Cardiac septum (tissue), 1 donor: ENCODE measurements at places on chromosomes 12 and 14.

- no peak for DNase-seq
Observed at GRCh38 chr12:11746024-11746771, 96.7 kb downstream of the ETV6 start.

DNA sequence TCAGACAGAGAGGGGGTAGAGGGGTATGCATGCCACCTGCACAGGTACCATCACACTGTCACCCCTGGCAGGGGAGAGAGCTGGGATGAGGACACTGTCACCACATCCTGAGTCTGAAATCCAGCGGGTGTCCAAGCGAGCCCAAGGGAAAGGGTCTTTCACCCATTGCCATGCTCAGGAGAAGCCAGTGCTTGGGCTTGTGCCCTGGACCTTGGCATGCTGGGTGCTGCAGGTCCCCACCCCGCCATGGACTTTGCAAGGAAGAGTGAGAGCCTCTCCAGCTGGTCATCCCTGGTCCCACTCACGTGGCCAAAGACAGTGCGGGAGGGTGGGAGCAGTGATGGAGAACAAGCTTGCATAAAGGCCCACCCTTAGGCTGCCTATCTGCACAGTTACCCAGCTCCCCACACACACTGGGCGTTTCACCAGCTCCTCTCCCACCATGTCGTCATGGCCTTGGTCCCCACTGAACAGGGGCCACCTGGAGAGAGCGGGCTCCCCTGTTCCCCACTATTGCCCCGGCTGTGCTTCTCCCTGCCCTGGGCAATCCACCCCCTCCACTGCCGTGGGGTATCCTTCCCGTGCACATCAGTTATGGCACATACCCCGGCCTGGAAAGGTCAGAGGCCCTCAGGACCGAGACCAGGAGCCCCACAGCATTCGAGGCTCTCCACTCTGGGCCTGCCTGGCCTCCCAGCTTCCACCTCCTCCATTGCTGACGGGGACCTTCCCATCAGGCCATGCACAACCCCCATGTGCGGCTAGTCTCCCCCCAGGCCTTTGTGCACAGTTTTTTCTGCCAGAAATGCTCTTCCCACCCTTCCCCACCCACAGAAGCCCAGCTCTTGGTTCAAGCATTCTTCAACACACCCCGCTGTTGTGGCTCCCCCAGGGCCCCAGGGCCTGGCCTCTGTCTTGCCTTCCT, 58.6 kb upstream of the BCL11B start:
- DNase-seq: no peak

DNA sequence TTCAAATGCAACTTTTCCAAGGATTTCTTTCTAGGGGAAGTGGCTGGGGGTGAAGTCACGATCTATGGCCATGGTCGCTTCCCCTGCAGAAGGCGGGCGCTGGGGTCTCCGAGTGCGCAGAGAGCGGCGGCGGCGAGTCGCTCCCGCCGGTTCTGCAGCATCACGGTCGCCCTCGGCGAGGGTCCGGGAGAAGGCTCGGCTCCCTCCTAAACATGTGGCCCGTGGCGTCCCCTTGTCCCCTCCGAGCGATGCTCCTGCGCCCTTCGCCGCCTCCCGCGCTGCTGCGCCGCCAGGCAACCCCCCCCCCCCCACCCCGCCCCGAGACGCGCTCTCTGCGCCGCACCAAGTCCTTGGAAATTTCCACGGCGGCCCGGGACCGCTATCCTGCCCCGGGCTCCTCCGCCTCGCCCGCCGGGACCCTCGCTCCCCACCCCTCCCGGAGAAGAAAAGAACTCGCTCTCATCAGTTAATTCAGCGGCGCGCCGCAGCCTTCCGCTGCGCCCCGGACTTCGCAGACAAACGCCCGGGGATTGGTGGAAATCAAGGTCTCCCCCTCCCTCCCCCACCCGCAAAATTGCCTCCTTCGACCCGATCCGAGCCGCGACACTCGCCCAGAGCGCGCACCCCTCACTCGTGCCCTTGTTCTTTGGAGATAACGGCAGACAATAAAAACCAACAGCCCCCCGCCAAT, at the start of gene ST8SIA1:
TSS of gene ST8SIA1 (minus strand) at position 298 of the 691 bp plus-strand sequence. CDS start 475 bp downstream, outside the sequence.
- no peak for DNase-seq

GRCh38 chr14:68550338-68550715, 242.5 kb downstream of the ZFP36L1 start:
- DNase-seq: no peak

DNA sequence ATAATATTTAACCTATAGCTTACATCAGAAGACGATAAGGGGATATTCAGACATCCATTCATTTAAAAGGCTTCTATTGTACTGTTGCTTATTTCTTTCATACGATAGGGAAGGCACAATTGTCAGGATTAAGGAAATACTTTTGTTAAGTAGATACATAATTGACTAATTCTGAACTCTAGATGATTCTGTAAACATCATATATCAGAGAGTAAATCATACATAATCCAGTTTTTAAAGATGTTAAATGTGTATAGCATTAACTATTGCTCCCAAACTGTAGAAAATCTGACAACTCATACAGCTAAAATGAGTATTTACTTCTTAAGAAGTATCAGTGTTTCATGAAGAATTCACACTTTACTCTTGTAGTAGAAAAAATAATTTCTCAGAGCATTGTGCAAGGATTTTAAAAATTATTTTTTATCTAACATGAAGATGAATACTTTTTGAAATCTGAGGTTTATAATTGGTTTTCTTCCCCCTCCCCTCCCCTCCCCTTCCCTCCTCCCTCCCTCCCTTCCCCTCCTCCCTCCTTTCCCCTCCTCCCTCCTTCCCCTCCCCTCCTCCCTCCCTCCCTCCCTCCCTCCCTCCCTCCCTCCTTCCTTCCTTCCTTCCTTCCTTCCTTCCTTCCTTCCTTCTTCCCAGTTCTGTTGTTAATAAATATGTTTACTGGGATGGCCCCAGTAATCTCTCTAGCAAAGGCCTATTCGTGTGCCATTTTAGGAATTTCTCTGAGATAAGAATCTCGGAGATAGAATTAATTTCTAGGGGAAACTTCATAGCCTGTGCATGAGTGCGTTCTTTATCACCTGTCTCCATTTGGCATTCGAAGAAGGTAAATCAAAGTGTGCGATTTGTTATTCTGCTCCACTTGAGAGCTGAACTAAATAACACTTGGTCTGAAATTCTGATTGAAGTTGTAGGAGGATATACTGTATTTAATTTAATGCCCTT, 2.3 kb downstream of the NPAS3 start:
- DNase-seq: no peak

- no peak for DNase-seq
Observed at GRCh38 chr12:104411826-104412641, 44.7 kb upstream of the CHST11 start.
